Fibroblast of lung (primary cell): ENCODE measurements at places on chromosomes 7 and 10. TPM values are rescaled to one million over a fixed set of nuclear protein-coding genes. Genes with fewer than 3 reads are reported as not detected.
A peak's percentile ranks its signal among the peaks of the same experiment; 100 is the strongest.

DNA sequence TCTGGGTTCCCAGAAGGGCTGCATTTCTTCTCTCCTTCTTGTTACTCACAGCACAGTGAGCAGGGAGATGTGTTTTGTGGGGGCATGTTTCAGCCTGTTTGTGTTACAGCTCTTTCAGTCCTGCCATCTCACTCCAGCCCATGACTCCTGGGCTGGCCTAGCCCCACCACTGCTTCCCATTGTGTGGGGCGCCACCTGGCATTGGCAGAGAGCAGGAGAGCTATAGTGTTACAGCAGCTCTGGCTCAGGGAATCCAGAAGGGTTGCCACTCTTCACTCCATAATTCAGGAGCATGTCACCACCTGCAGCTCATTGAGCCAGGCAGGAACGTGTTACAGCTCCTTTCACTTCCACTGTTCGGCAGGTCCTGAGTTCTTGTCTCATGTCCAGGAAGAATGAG, 30.0 kb downstream of the CLDN12 start:
- no peak for DNase-seq

DNA sequence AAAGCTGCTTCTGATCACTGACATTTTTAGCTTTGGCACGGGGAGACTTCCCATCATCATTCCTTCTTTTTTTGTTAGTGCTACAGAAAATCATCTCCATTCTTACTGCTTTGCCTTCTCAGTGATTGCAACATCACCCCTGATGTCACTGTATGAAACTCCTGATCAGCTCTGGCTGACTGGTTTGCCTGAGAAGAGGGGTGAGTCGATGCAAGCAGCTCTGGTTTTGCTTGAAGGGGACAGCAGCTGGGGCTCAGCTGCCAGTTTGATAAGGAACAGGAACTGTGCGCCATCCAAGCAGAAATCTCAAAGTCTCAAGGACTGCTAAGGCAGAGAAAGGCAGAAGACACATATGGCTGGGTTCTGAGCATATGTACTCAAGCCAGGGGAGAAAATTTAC, 808.5 kb upstream of the CELF2 start:
- DNase-seq: peak; percentile 3

DNA sequence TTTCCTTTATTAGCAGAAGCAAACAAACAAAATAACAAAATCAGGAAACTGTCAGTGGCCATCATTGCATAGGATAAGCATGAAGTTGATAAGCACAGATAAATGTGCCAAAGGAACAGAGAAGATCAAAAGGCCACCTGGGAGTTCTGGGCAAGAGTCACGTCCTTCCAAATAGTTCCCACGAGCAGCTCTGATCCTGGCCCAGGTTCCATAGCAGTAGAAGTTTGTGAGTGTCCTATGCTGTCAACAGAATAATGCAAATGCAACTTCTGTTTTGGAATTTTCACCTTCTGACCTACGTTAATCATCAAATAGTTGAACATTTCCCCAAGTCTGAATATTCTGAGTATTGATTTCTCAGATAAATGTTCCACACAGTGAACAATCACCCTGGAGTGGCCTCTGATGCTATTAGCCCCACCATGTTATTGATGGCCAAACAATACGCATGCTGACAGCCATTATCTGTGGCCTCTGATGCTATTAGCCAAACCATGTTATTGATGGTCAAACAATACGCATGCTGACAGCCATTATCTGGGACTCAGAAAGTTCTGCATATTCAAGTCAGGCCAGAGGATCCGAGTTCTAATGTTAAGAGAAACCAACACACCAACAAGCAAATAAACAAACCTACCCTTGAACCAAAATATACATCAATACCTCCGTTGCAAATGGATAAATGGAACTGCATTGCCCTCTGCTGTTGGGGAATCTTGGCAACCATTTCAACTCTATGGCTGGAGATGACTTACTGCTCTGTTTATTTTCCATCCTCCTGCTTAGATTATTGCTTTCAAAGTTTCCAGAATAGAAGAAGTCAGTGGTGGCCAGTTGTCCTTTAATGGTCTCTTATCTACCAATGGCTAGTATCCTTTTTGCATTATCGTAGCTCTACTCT, 63.3 kb downstream of the MRC1 start:
- peak; percentile 10 for DNase-seq

- DNase-seq: no peak
These were observed 869 bp downstream of the CHCHD1 start for GRCh38 chr10:73782749-73783085.

DNA sequence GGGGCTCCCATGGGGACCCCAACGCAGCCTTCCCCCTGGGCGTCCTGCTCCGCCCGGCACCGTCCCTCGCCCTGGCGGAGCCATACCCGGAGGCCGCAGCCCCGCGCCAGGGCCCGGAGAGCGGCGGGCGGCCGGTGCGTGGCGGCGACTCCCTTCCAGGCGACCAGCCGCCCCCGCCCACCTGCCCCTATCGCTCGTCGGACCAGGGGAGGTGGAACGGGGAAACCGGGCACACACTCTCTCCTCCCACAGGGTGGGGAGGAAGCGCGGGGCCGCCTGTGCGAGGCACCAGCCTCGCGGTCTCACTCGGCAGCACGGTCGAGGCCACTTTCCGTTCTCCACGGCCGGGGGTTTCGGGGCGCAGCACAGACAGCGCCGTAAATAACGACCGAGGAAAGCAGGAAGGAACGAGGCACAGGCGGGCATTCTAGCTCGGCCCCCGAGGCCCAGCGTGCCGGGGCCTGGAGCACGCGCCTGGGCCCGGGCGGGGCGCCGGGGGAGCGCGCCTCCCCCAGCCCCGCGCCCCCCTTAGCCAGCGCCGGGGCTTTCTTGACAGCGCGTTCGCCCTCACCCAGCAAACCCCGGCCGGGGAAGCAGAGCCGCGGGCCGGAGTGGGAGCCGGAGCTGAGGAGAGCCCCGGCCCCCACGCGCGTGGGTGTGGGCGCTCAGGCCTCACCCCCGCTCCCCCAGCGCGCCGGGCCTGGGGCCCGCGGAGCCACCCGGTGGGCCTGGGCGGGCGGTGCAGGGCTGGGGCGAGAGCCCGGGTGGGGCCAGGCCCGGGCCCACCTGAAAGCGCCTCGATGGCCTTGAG, 936 bp downstream of the IGF2BP3 start:
- DNase-seq: no peak

GRCh38 chr10:101617102-101617823, 29.1 kb downstream of the DPCD start:
- DNase-seq: no peak

- peak; percentile 64 for DNase-seq
These were observed 3.8 kb downstream of the SFXN2 start for GRCh38 chr10:102718220-102718619.

DNA sequence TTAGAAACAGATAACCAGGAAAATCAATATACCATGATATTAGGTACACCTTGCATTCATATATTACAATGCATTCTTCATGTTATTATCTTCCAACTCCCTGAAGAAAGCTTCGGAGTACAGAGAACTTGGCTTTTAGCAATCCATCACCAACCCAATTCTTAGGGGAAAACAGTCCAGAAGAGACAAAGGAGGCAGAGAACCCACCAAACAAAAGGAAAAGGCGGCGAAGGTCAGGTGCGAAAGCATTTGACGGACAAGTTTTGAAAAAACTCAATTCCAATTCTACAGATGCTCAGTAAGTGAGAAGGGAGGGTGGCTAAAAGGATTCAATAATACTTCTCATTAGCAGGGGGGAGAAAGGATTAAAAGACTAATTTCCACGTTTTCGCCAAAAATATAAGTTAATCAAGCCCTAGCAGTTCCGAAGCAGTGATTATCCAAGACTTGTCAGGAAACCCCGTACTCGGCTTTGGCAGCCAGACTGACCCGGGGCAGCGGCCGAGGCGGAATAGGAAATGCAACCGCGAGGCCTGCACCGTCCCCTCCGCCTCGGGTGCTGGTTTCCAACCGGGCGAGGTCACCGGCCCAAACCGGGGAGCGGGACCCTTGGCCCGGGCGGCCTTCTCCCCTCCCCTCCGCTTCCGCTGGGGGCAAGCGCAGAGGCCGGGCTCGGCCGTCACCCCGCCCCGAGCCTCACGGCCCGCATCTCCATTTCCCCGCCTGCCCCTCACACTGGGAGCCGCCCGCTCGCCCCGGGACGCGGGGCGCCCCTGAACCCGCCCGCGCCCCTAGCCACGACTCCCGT, 747 bp downstream of the GDI2 start:
- DNase-seq: peak; percentile 9

DNA sequence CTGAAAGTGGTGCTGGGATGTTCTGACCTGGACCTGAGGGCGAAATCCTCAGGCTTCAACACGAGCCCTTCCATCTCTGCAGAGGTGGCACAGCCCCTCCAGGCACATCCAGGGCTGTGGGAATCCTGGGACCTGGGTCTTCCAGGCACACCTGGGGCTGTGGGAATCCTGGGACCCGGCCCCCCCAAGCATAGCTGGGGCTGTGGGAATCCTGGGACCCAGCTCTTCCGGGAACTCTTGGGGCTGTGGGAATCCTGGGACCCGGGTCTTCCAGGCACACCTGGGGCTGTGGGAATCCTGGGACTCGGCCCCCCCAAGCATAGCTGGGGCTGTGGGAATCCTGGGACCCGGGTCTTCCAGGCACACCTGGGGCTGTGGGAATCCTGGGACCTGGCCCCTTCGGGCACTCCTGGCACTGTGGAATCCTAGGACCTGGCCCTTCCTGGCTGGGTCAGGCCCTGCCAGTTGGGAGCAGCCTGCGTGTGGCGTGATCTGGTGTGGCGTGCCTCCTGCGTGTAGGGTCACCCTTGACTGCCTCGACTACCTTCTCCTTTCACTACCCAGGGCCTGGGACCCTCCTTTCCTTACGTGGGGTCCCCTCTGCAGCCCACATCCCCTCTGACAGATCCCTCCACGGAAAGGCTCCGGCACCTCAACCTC, 124.0 kb downstream of the WDR37 start:
- no peak for DNase-seq

DNA sequence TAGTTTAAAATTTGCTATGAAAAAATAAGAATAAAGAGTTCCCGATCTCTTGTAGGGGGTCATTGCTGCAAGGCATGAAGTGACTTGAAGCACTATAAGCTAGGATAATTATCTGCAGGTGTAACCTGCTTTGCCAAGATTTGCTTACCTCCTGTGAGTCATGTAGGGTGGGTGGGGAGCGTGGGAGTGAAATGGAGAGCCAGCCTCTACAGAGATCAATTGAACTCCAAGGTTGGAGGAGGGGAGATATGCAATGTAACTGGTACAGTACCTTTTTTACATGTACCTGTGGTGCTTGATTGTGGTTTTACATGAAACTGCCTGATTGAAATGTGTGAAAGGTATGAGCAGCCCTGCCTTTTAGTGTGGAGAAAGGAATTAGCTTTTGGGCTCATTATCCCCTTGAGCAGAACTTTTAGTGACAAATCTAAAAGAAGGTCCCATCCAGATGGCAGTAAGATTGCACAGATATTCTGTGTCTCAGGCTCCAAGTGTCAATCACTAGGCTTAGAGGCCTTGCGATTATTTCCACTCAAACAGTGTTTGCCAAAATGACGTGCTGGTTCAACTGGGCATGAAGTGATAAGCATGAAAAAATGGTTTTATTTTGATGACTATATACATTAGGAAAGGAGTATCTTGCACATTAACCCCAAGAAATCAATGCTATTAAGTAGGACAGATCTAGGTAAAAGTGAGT, 138.6 kb upstream of the GRB10 start:
- no peak for DNase-seq

DNA sequence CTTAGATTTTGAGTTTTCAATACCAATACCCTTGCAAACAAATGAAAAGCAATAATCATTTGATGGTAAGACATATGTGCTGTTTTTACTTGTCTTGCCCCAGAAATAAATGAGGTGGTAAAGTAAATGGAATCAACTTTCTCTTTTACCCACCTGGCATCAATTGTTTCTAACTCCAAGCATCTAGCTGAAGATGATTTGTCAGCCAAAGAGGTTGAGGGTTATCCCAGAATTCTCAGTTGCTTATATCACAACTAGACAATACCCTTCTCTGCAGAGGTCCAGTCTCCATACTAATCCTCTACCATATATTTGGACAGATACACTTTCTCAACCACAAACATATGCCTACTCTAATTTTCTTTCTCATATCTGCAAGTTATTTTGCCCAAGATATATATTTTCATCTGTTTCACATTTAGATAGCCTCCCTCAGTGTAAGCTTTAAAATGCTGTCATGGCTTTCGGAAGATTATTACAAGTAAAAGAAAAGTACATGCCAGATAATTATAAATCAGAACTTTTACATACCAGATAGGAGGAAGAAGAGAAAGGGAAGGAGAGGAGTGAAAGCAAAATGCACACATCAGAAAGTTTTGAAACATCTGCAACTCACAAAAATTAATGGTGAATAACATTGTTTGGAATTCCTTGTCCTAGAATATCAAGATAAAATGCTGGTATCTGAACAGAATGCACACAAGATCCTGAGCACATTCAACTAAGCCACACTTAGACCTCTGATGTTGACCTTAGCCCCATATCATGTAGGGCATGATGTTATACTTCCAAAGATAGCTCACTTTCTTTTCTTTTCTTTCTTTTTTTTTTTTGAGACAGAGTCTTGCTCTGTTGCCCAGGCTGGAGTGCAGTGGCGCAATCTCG, 146.6 kb downstream of the REEP3 start:
- DNase-seq: peak; percentile 37

DNA sequence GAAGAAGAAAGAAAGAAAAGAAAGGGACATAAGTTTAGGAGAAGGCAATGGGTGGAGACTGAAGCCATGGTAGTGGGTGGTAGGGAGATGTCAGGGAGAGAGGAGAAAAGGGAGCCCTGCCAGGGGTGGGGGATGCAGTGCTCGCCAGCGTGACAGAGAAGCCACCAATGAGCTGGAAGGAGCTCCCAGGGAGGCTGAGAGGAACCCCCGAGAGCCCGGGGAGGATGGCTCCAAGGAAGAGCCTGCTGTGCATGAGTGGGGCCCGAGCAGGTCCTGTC, 141.2 kb upstream of the SHH start:
- no peak for DNase-seq

DNA sequence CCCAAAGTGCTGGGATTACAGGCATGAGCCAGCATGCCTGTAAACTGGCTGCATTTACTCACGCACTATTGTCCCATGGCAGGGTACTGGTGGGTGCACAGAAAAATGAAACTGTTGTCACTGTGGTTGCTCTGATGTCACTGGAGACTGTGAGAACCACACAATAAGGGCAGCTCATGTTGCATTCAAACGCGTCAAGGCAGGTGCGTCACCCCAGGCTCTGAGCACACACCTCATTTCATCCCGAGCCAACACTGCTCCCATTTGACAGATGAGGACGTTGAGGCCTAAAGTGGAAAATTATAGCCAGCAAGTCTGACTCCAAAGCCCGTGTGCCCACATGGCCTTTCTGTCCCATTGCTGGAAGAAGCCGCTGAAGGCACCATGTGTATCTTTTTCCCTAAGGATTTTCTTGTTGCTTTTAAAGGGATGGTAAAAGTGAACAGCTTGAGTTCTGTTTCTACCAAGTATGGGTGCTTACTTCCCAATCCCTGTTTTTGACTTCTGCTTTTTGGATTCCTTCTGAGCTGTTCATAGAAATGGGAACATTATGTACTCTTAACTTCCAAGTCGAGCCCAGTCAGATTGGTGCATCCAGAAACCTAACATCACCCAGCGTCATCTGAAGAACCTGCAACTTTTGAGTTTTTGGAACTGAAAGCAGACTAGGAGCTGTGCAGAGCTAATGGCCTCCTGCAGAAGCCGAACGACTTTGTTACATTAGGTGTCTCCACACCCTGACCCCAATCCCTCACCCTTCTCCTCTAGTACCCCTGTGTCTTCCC, 60.1 kb upstream of the CARD11 start:
- DNase-seq: no peak

ELAPOR2 gene
- 5.6 and 5.9 TPM in 2 replicates for total RNA-seq

MYL7 gene
- total RNA-seq: not detected in 2 replicates

IL15RA gene
- total RNA-seq: 9.2 and 13.7 TPM in 2 replicates

TUBB8 gene
- not detected in 2 replicates for total RNA-seq
